ENCODE measurements at places on chromosomes 12 and 14.

- no peak for DNase-seq
Observed at GRCh38 chr14:83556746-83557453, 1973.0 kb upstream of the FLRT2 start.

GRCh38 chr12:39081910-39082309 is 176.5 kb upstream of the CPNE8 start:
- DNase-seq, result no peak

- DNase-seq, result no peak
Observed at GRCh38 chr14:78592616-78593219, 422.5 kb downstream of the NRXN3 start.

DNA sequence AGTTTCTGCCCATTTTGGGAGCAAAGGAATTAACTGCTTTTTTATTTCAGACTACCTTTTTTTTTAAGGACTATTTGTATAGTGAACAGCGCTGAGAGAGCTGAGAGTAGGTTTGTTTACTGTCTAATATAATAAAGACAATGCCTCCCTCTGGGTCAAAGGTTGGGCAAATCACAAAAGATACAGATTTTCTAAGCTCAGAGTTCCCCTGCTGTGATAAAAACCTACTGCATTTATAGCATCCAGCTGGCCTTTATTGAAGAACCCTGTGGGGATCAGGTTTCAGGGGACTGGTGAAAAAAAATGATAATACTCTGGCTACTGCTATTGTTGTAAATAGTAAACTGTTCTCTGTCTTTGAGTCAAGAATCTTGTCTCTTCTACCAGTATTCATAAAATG is 28.7 kb downstream of the CCDC59 start:
- DNase-seq, result no peak

DNA sequence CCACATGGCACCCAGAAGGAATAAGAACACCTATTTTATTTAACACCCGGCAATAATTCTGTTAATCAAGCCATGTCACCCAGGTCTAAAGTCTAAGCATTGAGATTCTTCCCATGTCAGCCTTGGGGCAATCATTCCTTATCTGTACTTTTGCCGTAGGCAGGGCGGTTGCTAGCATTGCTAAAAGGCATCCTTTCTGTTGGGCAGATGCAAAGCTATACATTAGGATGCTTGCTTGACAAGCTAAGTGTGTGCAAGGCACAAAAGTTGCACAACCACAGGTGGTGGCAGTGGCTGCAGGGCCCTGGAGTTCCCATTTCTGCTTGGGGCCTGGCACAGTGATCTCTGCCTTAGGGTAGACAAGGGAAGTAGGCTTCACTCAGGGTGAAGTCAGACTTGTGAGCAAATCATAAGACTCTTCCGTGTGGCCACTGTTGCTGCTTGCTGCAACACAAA is 12.5 kb upstream of the GALNT6 start:
- no peak for DNase-seq

- DNase-seq, result no peak
Observed at GRCh38 chr12:100826323-100826722, 31.7 kb downstream of the ANO4 start.

DNA sequence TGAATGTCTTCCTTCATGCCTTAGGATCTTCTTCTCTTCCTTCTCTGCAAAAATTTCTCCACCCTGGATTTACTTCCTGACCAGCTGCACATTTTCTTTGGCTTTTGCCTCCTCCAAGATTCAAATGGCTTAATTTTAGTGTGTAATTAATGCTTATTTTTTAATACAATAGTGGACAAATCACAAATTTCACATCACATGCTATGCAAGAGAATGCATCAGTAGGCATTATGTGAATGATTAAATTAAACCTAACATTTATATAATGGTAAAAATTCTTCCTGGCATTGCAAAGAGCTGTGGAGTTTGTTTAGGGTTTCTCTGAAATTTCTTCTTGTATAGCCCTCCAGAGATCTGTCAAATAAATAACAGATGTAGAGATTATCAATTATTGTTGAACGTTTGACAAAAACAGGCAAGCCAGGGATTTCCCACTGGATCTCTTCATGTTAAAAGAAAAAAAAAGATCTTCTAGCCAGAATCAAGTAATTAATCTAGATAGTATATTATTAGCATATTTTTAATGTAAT is 84.4 kb downstream of the NAV3 start:
- no peak for DNase-seq

GRCh38 chr12:460261-461230 is 807 bp downstream of the B4GALNT3 start:
- DNase-seq, result no peak

GRCh38 chr14:62710811-62711210 is 334.4 kb downstream of the KCNH5 start:
- no peak for DNase-seq

- no peak for DNase-seq
Observed at GRCh38 chr12:125068391-125068790, 3.2 kb downstream of the AACS start.

Measured in activated CD4-positive, alpha-beta T cell treated with anti-CD3 and anti-CD28 coated beads, Interleukin-2, amount 50 U/mL, for 24 hours (primary cell).